GM12864 (cell line): ENCODE measurements at places on chromosomes 6 and 20.

GRCh38 chr6:133456439-133456838 is 215.3 kb downstream of the EYA4 start:
- DNase-seq = no peak

GRCh38 chr20:31915491-31916280 is 36.2 kb downstream of the PDRG1 start:
- no peak for DNase-seq

DNA sequence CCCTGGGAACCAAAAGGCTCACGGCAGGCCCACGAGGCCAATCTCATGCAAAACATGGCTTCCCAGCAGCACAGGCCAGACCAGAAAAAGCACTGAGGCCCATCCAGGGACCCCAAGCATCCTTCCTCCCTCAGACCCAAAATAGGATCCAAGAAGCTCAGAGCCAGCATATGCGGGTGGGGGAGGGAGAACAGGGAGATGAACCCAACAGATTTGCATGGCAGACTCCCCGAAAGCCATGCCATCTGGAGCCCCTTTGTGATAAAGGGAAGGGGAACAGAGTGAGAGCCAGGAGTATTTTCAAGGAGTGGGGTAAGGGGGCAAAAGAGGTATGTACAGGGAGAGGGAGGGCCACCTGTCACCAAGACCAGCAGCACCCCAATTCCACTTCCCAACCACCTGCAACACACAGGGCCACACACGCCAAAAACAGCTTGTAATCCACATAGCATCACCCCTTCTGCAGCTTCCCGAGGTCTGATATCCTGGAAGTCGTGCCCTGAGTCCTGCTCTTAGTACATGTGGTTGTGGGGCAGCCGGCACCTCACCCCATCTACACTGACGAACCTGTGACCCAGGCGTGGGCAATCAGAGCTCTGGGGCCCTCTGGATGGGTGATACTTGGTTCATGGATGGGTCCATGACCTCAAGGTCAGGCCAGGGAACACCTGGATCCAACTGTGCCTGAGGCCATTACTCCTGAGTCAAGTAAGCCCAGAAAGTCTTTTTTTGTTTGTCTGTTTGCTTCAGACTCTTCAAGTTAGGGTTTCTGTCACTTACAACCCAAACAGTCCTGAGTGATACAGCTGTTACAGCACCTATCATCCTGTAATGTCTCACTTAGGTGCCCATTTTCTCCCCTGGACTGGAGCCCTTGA is 24.4 kb downstream of the PREX1 start:
- no peak for DNase-seq

- no peak for DNase-seq
Observed at GRCh38 chr6:139109558-139109957, 25.3 kb upstream of the HECA start.

DNA sequence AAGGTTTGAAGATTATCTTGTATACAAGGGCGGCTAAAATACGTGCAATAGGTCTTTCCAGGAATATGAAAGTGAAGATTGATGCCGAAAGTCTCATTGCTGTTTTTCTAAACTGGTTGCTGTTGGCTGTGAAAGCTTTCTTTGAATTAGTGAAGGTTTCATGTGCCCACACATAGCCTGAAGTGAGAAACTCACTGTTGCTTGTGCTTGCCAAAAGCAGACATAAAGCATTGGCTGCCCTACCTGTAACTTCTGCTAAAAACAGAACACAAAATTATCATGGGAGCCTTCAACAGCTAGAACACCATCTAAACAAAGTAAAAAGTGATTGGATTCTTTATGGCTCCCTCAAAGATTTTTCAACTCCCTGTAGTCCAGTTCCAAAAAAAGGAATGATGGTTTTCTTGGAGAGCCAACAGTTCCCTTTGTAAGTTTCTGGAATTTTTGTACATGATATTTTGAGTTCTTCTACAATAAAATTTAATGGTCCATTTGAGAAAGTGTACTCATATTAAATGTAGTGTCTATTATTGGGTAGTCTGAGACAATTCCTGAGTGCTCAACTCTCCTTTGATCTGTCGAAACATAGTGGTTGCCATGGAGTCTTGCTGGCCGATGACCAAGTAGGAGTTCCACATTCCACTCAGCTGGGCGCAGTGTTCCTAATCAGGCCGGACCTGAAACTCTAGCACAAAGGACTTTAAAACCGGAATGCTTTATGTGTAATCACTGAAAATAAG is 68.5 kb downstream of the PLEKHG1 start:
- no peak for DNase-seq

DNA sequence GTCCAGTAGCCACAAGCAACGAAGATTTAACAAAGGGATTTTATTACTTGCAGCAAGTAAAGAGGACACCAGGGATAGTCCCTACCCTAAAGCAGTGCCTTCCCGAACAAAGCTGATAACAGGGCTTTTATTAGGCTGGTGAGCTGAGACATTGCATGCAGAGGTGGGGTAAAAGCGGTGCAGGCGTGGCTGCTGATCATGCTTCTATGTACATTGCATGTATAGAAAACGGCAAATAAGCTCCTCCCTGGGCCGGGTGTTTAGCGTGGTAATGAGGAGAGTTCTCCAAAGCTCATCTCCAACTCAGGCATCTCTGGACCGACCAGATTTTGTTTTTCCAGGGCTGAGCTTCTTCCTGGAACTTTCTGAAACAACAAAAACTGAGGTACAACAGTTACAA is 83.5 kb upstream of the CDH4 start:
- DNase-seq = no peak

DNA sequence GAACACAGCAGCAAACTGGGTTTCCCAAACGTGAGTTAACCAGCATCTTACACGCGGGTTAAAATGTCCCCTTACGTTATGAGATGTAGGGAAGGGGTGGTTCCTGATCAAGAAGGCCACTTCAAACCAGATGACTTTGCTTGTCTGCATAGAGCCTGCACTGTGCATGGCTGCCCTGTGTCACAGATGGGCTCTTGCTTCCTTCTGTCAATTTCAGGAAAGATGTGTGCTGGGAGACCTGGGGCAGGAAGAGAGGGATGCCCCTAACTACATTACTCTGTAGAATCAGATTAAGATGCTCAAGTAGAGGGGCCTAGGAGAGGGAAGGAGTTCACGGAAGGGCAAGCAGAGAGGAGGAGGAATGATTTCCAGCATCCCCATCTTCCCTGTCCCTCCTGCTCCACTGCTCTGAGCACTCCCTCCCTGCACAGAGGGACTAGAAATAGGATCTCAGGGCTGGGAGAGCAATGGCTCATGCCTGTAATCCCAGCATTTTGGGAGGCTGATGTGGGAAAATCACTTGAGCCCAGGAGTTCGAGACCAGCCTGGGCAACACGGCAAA is 63.5 kb upstream of the ZMYND8 start:
- DNase-seq = no peak

GRCh38 chr6:141752677-141753076 is 380.0 kb upstream of the GJE1 start:
- DNase-seq = no peak

GRCh38 chr6:12249541-12250382 is 40.4 kb upstream of the EDN1 start:
- DNase-seq = no peak

DNA sequence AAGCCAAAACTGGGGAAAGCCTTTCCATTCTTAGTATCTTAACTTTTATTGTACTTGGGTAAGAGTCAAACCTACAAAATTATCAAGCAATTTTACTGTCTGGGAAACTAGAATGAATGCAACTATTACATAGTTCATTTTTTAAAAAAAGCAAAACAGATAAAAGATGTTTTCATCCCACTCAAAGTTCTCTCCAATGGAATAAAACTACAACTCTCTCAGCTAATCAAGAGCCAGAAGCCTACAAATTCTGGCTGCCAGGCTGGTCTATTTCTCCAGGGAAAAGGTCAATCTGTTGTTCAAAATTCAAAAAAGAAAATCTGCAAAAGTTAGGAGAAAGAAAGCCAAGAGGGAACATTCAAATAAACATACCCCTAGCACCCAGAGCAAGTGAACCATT is 56.2 kb downstream of the COL12A1 start:
- DNase-seq = no peak

- no peak for DNase-seq
Observed at GRCh38 chr6:28943223-28943556, 19.4 kb upstream of the TRIM27 start.

DNA sequence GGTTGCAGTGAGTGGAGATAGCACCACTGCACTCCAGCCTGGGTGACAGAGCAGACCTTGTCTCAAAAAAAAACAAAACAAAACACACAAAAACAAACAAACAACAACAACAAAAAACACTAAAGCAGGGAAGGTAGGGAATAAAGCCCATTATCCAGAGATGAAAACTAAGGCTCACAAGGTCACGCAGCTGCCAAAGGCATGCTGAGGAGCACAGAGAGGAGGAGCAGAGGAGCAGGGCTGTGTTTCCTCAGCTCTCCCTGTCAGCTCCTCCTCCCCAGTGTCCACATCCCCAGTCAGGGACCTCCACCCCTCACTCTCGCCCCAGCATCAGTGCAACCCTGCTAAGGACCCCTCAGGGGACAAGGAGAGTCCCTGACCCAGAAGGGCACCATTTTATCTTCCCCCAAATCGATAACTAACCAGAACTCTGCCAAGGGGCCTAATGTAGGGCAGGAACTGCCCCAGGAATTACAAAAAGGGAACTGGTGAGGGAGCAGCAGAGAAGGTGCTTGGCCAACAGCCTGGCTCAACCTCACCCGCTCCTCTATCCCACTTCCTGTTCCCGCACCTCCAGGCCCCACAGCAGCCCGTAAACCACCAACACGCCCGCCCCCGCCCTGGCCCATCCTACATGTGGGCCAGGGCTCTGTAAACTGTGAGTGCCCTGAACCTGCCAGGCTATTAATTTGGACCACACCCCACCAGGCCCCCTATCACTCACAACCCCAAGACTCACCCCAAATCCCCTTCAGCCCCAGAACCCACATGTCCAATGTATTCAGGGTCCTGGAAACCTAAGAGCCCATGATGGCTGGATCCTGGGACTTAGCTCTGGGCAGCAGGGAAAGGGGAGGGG is 9.0 kb downstream of the TEAD3 start:
- DNase-seq = no peak

- DNase-seq = no peak
Observed at GRCh38 chr6:122877302-122877701, 88.2 kb downstream of the SMPDL3A start.

- no peak for DNase-seq
Observed at GRCh38 chr6:1088492-1089001, 223.4 kb upstream of the FOXQ1 start.

- DNase-seq = no peak
Observed at GRCh38 chr6:118318648-118319047, 229.4 kb upstream of the PLN start.

GRCh38 chr20:24146231-24146634 is 157.7 kb upstream of the GGTLC1 start:
- DNase-seq = no peak
